Epithelial cell of proximal tubule (primary cell): ENCODE measurements at places on chromosomes 5 and 9. TPM values are rescaled to one million over a fixed set of nuclear protein-coding genes. Genes with fewer than 3 reads are reported as not detected.

- DNase-seq = no peak
Observed at GRCh38 chr5:56803025-56803424, 12.3 kb upstream of the MAP3K1 start.

DNA sequence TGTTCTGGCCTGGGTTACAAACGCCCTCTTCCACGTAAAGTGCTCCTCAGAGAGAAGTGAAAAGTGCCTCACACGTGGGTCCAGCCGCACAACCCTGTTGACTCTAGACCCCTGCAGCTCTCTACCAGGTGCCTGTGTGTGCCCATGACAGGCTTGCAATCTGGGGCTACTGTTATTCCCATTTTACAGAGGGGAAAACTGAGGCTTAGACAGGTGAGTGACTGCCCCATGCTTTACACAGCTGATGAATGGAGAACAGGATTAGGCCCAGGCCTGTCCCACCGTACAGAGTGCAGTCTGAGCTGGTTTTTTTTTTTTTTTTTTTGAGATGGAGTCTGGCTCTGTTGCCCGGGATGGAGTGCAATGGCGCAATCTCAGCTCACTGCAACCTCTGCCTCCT is 6.2 kb upstream of the INPP5E start:
- DNase-seq = no peak

DNA sequence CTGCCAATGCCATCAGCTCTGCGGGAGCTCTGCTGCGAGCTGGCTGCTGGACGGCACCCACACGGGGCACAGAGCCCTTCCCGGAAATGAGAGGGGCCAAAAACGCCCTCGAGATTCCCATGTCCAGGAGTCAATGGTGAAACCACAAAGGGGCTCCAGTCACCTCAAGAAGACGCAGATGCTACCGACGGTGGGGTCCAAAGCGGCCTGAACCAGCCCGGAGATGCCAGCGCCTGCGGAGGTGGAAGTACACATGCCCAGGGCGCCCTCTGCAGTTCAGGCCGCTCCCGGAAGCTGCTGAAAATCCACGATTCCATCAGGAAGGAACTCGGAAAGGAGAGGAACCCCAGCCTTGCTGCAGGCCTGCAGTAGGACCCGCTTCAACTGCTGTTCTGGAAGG is 82.4 kb upstream of the SELENOP start:
- no peak for DNase-seq

DNA sequence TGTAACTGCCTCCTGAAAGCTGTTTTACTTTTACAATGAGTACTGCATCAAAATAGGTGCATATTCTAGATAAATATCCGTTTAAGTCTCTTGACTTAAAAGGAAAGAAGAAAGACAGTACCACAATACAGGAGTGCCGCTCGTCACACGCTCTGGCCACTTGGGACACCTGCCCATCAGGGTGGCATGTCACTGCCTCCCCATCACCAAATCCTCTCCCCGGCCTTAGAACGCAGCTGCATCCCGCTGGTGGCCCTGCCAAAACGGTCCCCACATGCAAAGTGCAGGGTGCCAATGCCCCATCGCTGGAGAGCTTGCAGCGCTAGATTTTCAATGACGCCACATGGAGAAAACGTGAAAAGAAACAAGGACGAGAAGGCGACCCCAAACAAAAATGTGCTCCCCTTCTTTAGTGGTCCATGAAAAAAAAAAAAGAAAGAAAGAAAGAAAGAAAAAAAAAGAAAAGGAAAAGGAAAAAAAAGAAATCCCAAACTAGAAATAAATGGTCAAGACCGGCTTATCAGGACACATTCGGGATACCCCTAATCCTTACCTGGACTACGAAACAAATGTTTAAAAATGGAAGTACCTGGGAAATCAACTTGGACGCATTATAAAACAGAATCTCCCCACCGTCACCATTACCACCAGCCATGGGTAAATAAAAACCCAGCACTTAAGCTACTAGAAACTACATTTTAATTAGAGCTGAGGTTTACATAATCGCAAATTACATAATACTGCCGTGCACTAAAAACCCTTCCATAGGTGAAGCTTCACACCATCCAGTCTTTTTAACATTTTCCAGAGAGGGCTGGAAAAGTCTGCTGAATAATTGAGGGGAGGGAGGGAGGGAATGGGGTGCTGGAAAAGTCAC is 1.0 kb downstream of the ANKH start:
- no peak for DNase-seq

DNA sequence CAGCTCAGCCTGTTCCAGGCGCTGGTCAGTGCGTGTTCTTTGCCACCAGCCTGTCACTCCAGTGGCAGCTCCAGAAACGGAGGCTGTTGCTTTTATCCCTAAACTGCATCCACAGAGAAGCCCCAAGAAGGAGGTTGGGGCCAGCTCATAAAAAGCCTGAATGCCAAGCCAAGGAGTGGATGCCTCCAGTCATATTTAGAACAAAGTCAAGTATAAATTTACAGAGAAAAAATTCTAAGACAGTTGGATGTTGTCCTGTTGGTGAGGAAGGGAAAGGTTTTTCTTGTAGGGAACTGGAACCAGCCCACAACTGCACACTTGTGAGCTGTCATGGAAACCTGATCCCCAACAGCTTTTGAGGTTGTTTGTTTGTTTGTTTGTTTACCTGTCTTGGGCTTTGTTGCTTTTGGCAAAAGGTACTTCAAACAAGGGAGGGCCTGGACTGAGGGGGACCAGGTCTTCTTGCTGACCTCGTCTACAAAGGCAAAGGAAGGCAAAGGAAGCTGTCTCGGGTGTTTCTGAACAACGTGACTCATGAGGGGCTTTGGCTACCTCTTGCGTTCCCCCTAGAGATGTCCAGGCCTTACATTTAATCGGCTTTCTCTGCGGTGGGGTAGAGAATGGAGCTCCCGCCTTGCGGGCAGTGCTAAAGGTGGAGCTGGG is 36.7 kb downstream of the OLFML2A start:
- no peak for DNase-seq

DNA sequence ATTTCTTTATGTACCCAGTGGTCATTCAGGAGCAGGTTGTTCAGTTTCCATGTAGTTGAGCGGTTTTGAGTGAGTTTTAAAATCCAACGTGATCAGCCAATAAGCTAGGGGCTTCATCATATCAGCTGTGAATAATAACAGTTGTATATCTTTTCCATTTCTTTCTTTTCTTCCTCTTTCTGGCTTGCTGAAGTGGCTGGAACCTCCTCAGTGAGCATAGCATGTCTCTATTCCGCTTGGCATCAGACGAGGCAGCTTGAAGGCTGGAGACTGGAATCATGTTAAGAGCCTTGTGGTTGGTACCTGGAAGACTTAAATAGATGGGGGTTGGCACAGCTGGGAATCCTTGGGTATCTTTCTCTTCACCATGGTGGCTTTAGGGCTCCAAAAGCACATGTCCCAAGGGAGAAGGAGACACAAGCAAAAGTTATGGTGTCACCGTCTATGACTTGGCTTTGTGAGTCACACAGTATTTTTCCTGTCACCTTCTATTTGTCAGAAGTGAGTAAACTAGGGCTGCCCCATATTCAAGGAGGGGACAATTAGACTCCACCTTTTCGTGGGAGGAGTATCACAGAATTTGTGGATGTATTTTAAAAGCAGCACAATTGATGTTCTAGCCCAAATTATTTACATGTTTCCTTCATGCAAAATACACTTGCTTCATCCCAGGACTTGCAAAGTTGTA is 38.0 kb upstream of the RETREG1 start:
- no peak for DNase-seq

GRCh38 chr9:17462869-17463464 is 115.9 kb upstream of the SH3GL2 start:
- DNase-seq = peak; percentile 9

DNA sequence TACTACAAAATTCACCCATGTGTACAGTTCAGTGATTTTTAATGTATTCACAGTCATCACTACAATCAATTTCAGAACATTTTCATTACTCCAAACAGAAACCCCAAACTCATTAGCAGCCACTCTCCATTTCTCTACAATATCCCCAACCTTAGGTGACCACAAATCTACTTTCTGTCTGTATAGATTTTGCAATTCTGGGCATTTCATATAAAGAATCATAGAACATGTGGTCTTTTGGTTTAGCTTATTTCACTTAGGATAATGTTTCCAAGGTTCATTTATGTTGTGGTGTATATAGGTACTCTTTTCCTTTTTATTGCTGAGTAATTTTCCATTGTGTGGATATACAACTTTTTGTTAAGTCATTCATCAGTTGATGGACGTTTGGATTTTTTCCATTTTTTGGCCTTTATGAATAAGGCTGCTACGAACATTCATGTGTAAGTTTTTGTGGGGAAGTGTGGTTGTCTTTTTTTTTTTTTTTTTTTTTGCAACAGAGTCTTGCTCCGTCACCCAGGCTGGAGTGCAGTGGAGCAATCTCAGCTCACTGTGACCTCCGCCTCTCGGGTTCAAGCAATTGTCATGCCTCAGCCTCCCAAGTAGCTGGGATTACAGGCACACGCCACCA is 54.5 kb downstream of the DOCK8 start:
- DNase-seq = no peak

- no peak for DNase-seq
Observed at GRCh38 chr9:27053369-27054022, 48.0 kb upstream of the LRRC19 start.

- no peak for DNase-seq
Observed at GRCh38 chr9:130805510-130806326, 29.3 kb upstream of the ABL1 start.

DNA sequence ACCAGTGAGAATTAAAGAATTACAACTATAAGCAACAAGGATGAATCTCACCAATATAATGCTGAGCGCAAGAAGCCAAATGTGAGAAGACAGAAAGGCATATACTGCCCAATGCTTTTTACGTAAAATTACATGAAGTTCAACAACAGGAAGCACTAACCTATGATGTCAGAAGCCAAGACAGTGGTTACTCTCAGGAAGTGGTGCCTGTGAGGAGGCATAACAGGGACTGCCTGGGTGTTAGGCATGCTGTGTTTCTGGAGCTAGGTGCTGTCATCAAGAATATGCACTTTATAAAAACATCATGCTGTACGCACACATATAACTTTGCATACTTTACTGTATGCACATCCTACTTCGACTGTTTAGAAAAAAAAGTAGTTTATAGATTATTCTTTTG is 30.1 kb downstream of the FRMD3 start:
- DNase-seq = no peak

DNA sequence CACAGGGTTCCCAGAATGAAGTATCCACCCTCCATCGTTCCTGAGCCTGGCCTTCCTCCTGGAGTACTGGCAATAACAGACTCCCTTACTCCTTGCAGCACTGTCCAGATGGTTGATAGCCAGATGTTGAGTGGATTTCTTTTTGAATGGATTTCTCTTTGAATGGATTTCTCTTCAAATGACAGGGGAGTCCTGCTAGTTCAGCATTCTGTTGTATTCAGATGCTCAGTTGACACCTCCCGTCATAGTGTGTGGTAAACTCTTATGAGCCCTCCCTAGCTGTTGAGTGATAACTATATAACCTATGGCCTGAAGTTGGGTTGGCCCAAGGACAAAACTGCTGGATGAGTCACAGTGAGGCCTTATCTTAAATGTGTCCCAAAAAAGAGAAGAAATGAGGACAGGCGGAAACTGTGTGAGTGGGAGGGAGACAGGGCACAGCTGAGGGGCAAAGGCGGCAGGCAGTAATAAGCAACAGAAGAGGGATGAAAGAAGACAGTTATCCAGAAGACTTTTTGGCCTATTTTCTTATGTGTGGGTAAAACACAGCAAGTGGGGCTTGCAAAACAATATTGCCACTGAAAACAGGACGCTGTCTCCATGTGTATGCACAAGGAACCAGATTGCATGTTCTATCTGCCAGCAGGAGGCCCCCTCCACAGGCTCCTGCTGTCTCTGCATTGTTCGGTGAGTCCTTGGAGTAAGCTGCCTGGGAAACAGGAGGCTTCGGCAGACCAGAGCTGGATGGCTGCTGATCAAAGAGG is 209.5 kb upstream of the S1PR3 start:
- no peak for DNase-seq

DNA sequence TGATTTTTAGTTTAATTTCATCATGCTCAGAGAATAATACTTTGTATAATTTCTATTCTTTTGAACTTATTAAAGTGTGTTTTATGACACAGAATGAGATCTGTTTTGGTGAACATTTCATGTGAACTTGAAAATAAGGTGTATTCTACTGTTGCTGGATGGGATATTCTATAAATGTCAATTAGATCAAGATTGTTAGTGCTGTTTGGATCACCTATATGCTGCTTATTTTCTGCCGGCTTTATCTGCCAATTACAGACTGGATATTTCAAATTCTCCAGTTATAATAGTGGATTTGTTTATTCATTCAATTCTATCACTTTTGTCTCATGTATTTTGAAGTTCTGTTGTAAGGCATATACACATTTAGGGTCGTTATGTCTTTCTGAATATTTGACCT is 720.7 kb upstream of the RIOK2 start:
- DNase-seq = no peak

GRCh38 chr9:86405926-86406325 is 51.7 kb upstream of the TUT7 start:
- peak; percentile 80 for DNase-seq

DNA sequence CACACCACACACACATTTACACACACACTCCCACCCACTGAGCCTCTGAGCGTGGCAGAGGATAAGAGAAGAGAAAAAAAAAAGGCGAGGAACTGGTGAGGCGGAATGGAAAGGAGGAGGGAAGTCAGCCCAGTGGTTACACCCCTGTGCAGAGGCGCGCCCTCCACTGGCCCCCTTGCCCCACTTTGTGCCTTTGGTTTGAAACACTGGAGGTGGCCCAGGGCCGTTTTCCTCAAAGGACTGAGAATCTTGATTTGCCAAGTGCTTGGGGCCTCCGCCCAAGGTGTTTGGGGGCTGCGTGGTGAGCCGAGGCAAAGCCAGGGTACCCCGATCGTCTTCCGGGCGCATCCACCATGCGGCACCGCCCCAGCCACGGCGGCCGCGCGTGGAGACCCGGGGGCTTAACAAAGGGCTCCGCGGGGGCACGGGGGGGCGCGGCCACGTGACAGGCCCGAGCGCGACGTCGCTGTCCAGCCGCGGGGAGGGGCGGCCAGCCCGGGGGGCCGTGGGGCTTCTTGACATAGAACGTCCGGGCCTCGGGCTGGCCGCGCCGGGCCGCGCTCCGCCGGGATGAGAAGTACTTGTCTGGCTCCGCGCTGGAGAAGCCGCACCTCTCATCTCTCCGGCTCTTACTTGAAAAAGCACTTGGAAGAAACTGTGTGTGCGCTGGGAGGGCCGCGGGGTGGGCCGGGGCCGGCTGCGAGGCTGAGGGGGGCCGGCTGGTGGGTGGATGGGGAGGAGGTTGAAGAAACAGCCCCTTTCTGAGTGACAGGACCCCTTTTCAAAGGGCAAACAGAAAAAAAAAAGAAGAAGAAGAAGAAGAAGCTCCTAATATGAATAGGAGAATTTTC is 21.0 kb downstream of the NR2F1 start:
- no peak for DNase-seq

DNA sequence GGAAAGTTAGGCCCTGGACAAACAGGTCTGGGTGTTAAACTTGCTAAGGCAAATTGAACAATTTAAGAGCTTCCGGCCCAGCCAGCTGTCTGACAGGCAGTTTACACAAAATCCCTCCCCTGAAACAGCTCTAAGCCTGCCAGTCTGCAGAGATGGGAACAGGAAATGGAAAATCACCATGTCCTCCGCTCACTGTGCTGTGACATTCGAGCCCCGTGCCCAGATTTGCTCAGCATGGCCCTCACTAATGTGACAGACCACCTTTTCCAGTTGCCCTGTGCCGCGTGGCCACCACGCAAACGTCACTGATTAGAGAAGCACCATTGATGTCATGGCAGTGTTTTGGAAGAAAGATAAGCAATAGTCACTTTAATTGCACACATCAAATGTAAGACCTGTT is 41.0 kb downstream of the CCNJL start:
- no peak for DNase-seq

SH3PXD2B gene
- 23.7 and 25.6 TPM in 2 replicates for total RNA-seq

PCDH12 gene
- under 0.01 TPM in 2 replicates for total RNA-seq

CD14 gene
- total RNA-seq = not detected in 2 replicates

TMEM215 gene
- total RNA-seq = not detected in 2 replicates

FCN2 gene
- not detected in 2 replicates for total RNA-seq

PCDHGA4 gene
- 0.22 and 0.92 TPM in 2 replicates for total RNA-seq
